Bone marrow (tissue), 2 donors: ENCODE measurements at places on chromosomes 2 and 18.
A peak's percentile ranks its signal among the peaks of the same experiment; 100 is the strongest.

GRCh38 chr2:37897511-37897910, 27.6 kb upstream of the RMDN2 start:
- DNase-seq, result no peak

GRCh38 chr2:68663371-68664156, 20.2 kb downstream of the PROKR1 start:
- no peak for DNase-seq

DNA sequence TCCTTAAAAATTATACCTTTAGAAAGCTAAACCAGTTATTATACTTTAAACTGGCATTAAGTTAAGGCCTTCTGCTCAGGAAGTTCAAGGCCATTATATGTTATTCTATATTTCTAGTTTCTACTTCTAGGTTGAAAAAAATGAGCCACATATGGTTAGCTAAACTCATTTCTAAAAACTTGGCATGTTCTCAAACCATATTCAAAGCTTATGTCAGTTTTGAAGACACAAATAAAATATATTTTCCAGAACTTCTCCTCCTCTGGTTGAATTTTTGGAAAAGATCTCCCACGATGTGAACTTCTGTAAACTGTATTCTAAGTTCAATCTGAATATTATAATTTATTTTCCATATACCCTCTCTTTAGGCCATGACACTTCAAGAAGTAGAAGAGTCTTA, 103.5 kb downstream of the NYAP2 start:
- DNase-seq, result no peak

DNA sequence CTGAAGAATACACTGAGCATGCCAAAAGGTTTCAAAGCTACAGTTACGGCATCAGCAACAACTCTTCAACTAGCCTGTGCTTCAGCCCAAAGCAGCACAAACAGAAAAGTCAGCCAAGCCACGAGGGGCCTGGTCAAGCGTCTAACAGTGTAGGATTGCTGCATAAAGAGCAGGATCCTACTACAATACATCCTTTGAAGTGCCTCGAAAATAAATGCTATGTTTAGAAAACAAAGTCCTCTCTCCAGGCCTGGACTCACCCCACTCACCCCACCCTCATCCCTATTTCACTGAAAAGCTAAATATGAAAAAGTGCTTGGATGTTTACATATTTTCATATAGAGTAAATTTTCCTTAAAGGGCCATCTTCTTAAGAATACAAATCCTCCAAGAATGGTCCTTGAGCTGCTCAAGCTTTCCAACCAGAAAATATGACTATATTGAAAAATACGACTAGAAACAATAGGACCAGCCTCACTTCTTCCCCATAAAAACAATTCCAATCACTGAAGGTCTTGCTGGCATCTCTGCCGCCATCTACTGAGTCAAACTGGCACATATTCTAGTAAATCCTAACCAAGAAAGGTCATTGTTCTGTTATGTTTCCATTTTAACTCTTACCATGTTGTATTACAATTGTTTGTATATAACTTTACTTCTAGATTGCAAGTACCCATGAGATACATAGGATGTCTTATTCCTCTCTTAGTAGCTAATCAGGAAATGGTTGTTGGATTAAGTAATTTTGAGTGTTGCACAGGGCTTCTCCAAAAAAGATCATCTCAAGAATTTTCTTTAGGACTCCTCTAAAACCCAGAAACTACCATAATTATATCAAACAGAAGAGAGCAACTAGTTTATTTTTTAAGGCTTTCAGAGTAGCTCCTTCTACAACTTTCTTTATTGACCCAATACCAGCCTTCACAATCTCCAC, 63.6 kb downstream of the CLHC1 start:
- no peak for DNase-seq

GRCh38 chr2:152508446-152508845, 173.5 kb downstream of the FMNL2 start:
- no peak for DNase-seq

- DNase-seq, result peak; percentile 11
Measured at GRCh38 chr2:237774811-237775553, 23.6 kb upstream of the RBM44 start.

- DNase-seq, result no peak
Measured at GRCh38 chr2:119841550-119841949, 81.8 kb downstream of the PTPN4 start.

- no peak for DNase-seq
Measured at GRCh38 chr2:41935825-41936224, 112.0 kb upstream of the PKDCC start.

DNA sequence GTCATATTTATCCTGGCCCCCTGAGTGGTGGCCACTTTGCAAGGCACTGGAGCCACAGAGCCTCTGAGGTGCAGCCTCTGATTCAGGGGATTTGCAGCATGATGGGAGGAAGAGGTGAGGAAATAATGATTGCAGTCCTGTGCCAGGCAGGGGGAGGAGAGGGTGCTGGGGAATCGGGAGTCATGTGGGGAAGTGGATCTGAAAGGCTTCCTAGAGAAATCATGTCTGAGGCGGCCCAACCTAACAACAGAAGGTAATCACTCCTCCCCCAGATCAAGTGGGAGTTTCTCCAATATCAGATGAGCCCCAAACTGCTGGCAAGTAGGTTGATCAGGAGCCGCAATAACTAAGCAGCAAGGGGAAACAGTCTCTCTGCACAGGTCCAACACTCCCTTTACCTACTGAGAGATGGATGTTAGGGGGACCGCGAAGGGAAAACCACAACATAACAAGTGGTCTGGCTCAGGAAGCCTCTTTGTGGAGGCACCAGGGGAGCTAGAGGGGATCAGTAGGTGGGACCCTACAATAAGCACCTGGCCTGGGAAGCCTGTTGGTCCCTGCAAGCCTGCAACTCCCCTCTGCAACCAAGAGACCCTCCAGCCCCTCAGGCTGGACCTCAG, 71.8 kb upstream of the NPAS2 start:
- DNase-seq, result no peak

DNA sequence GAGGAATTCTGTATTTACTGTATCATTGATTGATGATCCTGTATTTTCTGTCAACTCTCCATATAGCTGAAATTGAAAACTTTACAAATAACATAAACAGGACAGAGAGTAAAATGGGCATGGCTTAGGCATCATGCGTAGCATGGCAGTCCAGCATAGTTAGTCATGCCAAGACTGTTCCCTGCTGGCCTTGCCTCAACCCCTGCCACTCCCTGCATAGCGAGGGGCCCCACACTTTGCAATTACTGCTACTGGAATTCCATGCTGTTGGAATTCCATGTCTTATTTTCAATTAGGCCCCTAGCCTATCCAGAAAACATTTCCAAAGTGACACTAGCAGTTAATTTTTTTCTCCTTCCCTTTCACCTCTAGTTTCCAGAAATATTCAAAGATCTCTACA, 15.1 kb upstream of the SOX11 start:
- DNase-seq, result no peak

DNA sequence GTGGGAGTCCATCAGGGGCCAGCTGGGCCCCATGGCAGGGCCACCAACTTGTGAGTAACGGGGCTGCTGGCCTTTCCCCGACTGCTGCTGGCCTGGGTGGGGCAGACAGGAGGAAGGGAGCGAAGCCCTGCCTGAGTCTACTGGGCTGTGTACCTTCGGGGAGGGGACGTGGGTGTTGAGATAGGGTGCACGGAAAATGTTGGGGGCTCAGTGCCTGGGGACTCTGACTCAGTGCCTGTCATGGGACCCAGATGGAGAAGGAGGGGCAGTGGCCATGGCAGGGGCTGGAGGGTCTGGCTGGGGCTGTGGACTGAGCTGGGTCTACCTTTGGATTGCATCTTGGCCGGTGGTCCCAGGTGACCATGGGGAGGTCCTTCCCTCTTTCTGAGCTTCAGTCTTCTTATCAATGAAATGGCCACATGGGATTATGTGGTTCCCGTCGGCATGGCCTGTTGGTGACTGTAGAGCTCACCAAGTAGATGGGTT, 4.0 kb downstream of the SLC4A3 start:
- no peak for DNase-seq

DNA sequence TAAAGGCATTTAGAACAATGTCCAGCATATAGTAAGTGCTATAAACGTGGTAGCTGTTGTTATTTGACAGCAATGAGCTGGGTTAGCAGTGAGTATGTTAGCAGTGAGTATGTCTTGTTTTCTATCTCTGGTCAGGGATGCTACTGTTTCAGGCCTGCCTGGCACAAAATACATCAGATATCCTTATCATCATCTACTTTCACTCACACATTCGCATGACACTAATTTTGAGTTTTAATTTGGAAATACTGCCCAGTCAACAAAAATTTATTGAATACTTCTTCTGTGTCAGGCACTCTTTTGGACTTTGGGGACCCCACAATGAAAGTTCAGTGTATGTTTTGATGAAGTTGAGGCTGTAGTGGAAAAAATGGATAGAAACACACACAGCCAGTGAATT, 401.6 kb downstream of the CLIP4 start:
- no peak for DNase-seq

- peak; percentile 10 for DNase-seq
Measured at GRCh38 chr18:7566567-7567473, at the start of gene PTPRM. TSS of gene PTPRM (plus strand) at chr18:7567316. CDS start at chr18:7567819, 503 bp downstream.

- DNase-seq, result no peak
Measured at GRCh38 chr2:127640082-127641072, 5.6 kb upstream of the GPR17 start.

DNA sequence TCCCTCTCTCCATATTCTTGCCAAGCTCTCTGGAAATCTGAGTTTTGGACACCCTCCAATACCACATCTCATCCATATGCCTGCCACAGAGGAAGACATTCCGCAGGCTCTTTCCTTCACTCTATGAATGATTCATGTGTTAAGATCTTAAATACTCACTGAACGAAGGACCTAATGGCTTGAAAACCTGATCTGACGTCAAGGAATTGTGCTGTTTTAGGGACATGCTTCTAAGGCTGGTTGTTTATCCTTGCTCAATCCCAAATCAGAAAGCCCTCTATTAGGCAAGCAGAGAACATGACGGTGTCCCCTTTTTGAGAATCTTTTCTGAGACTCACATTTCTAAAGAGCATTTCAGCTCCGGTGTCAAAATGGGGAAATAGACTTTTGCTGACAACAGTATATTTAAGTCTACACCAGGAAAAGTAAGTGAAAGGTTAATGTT, 83.7 kb upstream of the GALNT5 start:
- DNase-seq, result no peak

DNA sequence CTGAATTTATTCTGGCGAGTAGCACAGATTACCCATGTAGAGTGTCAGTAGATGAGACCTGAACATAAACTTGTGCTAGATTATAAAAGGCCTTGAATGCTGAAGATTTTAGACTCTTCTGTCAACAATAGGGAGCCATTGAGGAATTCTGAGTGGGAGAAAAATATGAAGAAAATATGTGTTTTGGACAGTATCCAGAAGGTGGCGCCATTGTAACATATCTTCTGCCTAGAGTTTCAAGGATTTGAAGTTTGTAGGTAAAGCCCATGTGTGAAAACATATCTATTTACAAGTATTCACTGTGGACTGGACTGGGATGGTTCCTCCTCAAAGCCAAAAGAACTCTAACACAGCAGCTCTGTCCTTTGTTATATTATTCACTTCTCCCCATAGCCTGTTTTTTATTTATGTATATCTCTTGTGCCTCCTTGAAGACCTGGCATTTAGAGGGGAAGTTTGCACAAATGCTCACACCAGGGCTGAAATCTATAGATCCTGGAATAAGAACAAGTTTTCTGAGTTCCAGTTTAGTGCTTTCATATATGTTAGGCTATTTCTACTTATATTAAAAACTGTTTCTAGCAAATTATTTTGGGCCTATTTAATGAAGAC, 124.9 kb downstream of the RDH14 start:
- no peak for DNase-seq

- DNase-seq, result no peak
Measured at GRCh38 chr2:43718530-43719124, 42.4 kb upstream of the C1GALT1C1L start.
